ENCODE measurements at places on chromosomes 5 and 9. TPM values are rescaled to one million over a fixed set of nuclear protein-coding genes. Genes with fewer than 3 reads are reported as not detected.

RNF38 gene
- 22.6 TPM for total RNA-seq

GRIN3A gene
- not detected for total RNA-seq

GRCh38 chr5:29547236-29547865 is 1646.1 kb upstream of the CDH6 start:
- no peak for DNase-seq

TPPP gene
- total RNA-seq: 0.07 TPM

SPATA31D3 gene
- total RNA-seq: not detected

DNA sequence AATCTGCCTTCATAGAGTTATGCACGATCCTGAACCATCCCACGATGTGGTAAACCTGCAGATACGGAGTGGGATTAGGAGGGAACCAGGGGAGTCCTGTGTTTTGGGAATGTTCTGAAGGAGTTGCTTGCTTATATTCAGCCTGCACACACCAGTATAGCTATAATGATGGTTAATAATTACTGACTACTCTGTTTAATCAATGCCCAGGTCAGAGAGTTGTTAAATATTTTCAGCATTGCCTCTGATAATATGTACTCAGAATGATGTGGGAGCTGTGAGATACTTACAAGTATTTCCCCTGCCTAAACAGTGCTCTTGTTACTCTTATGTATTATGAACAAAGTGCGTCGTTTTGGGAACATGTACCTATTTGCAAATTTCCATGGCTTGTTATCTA is 34.8 kb upstream of the STK32A start:
- DNase-seq: no peak

SPATA24 gene
- total RNA-seq: 2.7 TPM

- DNase-seq: no peak
These were observed 243.0 kb upstream of the CDH18 start for GRCh38 chr5:20231040-20231439.

GRCh38 chr5:6633469-6634245 is 417 bp downstream of the SRD5A1 start:
- no peak for DNase-seq

DNA sequence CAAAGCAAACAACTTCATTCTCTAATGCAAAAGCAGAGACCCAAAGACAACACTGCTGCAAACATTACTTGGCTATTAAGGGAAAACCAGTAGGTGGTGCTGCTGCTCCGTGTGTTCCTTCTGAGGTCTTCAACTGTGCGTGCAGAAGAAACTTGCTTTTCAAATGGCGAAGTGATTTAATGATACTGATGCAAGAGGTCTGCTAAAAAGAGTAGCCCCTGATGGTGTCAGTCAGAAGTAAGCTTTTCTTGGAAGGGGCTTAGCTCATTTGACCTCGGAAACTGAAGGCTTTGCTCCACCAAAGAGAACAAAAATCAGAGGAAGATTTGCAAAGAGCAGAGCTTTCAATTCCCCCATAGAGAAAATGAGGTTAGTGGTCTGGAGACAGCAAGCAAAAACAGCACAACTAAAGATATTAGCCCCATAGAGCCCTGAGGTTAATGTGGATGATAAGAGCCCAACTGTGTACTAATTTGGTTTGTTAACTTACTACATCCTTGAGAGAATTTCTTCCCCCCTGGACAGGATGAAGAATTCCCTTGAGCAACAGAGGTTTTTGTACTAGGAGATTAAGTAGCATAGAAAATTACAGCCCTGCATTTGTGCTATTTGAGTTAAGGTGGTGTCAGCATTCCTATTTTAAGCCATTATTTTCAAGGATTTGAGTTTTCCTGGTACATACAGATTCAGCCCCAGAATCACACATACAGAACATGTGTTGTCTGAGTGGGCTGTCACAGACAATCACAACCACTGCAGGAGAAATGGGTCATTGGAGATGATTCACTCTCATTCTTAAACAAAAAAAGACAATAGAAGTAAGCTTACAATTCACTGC is 153.2 kb upstream of the C9orf72 start:
- no peak for DNase-seq

FBP2 gene
- total RNA-seq: not detected

GRCh38 chr9:80522465-80522864 is 950.7 kb downstream of the TLE4 start:
- no peak for DNase-seq

DCTN4 gene
- 50.5 TPM for total RNA-seq
